T-helper 9 cell (primary cell): ENCODE measurements at places on chromosomes 2 and 18.
A peak's percentile ranks its signal among the peaks of the same experiment; 100 is the strongest.

DNA sequence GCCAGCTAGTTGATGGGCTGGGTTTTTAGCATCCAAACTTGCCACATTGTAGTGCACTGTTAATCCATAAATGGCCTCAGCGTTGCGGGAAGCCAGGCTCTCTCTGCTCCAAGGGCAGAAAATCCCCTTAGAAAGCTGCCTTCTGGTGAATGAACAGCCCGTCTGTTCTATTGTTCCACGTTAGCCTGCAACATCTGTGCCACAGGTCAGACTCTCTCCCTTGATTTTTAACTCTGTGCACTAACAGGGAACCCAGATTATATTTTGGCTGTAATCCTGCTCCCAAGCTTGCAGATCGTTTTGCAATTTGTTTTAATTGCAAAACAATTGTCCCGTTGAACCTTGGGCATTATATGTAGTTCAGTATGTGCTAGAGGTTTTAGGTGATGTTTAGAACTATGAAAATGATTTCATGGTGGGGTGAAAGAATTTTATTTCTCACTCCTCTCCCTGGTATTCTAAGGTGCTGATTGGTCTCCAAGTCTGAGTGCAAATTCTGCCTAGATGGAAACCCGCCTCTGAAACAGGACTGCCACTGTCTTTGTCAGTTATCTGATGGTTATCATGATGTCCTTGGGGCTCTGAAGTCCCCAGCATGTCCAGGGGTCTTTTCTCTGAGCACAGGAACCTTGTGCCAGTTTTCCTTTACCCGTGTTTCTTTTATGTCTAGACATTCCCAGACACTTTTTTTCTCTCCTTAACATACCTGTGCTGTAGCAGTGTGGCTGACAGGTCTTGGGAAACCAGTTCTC, 106.6 kb downstream of the MAP4K4 start:
- no peak for DNase-seq

DNA sequence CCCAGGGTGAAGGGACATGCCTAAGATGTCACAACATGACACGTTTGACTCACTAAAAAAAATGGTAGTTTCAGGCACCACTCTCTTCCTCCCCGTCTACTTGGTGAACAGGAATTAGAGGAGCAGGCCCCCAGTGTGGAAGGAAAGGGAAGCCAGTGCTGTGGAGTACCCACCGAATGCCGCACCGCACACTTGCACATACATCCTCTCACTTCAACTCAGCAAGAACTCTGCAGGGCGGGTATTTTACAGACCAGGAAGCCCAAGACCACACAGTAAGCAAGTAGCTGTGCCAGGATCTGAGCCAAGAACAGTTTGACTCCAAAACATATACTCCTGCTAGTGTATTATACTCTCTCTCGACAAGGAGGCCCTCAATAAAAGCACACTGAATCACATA, 69.8 kb downstream of the BCL2 start:
- no peak for DNase-seq

DNA sequence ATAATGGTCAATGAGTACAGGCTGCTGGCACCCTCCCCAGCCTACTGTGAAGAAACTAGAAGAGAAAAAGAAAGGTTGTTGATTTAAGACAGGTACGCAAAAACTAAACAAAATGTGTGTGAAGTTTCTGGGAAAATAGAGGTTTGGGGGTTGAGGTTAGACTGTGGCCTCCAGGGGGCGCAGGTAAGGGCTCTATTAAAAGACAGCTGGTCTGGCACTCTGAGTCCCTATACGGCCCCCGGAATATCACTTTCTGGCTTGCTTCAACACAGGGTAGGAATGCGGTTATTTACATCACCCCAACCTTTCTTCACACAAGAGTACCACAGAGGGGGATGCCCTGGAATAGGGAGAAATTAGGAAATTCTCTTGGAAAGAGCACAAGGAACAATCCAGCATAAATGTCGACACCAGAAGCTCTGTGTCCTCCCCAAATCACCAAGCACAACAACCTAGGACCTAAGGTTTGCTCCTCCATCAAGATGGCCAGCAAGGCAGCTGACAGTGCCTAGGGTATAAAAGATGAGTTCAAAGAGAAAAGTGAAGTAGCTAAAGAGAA, 480.8 kb upstream of the KLHL29 start:
- no peak for DNase-seq

GRCh38 chr2:196315388-196316049, 144.1 kb upstream of the STK17B start:
- DNase-seq, result no peak

DNA sequence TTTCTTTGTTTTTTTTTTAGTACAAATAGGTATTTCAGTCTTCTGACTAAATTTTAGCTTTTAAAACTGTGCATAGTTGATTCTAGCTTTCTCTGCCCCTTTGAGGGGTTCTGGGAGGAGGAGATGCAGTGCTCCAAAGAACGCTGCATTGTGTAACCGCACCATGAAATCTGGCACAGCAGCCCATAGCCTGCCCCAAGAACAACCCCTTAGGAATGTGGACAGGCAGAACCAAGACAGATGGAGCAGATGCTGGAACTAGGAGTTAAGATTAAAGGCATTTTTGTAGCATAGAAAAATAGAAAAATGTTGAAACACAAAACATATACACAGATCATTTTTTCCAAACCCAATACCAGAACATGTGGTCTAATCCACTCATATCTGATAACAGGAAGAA, 187.5 kb downstream of the SCG2 start:
- no peak for DNase-seq

DNA sequence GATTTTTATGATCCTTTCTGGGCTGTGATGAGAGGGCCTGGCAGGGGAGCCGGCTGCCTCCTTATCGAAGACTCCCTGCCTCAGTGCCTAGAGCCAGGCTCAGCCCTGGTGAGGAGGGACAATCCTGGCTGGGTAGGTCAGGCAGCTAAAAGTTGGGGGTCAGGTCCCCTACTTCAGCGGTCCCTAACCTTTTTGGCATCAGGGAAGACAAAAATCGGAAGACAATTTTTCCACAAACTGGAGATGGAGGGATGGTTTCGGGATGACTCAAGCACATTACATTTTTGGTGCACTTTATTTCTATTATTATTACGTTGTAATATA, 53.1 kb downstream of the HS1BP3 start:
- DNase-seq, result no peak

GRCh38 chr2:201260302-201260800, at the start of gene CASP8:
Gene CASP8, plus strand, starts transcription at chr2:201260536. Its CDS starts 5,951 bp downstream, at chr2:201266487.
- DNase-seq, result peak; percentile 61

GRCh38 chr2:24228470-24228869, 53.6 kb downstream of the FAM228A start:
- no peak for DNase-seq

DNA sequence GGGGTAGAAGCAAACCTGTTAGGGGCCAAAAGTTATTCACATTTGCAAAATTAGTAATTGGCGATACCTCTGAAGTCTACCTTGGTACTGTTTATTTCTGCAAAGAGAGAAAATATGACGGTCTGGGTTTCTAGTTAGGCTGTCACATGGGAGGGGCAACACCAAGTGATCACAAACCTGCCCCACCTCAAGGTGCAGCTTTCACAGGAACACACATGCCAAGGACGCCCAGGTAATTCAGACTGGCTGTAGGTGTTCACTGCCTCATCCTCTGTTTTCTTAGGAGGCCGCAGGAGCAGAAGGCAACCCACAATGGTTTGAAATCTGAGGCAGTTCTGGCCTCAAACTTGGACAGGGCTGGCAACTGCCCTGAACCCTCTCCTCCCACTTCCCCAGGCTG, 56.2 kb downstream of the STPG4 start:
- DNase-seq, result no peak

GRCh38 chr2:68765739-68766375, 31.2 kb downstream of the ARHGAP25 start:
- DNase-seq, result no peak

GRCh38 chr2:68813596-68813995, 57.6 kb downstream of the BMP10 start:
- no peak for DNase-seq

DNA sequence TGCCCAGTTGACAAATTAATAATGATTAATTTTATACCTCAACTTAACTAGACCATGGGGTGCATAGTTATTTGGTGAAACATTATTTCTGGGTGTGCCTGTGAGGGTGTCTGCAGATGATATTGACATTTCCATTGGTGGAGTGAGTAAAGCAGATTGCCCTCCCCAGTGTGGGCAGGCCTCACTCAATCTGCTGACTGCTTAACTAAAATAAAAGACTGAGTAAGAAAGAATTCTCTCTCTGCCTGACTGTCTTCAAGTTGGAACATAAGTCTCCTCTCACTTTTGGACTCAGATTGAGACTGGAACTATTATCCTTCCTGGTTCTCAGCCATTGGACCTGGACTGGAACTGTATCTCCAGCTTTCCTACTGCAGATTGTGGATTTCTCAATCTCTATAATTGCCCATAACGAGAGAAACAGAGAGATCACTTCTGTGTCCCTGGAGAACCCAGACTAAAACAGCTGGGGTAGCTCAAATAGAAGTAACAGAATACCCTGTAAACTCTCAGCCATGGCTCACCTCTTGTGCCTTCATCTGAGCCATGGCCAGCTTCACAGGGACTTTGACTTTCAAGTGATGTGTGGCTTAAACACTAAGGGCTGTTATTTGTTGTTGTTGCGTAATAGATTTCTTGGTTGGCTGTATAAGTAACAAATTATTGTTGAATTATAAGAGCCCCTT, 575.3 kb upstream of the RAB6C start:
- DNase-seq, result no peak

- DNase-seq, result no peak
These were observed 137.3 kb downstream of the GALNT14 start for GRCh38 chr2:31000970-31001369.

GRCh38 chr2:234492717-234493485, 4.0 kb downstream of the ARL4C start:
- no peak for DNase-seq

GRCh38 chr18:79905389-79905911, 46.0 kb downstream of the SLC66A2 start:
- no peak for DNase-seq

- DNase-seq, result no peak
These were observed 122.6 kb downstream of the WDPCP start for GRCh38 chr2:63465633-63466032.

DNA sequence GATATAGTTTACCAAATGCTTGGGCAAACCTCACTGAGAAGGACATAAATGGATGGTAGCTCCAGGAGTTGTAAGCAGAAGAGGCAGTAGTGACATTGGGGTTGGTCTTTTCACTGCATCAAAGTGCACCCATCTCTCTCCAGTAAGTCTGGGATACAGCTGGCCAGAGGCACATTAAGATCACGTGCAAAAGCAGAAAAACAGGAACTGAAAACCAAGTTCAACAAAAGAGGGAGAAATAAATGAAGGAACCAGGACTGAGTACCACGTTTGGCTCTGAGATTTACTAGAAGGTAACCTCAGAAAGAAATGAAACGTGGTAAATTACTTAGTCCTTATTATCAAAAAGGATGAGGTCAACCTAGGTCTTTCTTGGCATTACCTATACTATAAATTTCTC, 259.2 kb downstream of the OSR1 start:
- DNase-seq, result no peak

DNA sequence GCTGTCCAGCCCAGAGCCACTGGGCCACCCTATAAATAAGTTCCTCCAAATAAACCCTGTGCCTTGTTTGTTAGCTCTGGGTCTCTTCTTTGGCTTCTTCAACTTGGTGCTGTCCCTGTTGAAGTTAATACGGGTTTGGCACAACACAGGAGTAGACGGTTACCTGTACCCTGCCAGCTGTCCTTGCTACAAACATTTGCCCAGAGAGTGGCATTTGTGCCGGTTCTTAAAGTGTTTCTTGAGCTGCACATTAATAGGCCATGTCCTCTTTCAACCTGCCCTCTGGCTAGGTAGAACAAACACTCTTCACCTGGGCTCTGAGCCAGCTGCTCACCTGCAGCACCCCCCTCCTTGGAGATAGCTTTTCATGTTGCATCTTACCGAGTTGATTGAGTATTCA, 139.2 kb downstream of the NEDD4L start:
- DNase-seq, result no peak
